CD4-positive, alpha-beta T cell treated with Interleukin-4 for 4 hours (primary cell): ENCODE measurements at places on chromosomes 6 and 20.

- DNase-seq: no peak
Measured at GRCh38 chr6:108941859-108942258, 93.6 kb downstream of the ARMC2 start.

DNA sequence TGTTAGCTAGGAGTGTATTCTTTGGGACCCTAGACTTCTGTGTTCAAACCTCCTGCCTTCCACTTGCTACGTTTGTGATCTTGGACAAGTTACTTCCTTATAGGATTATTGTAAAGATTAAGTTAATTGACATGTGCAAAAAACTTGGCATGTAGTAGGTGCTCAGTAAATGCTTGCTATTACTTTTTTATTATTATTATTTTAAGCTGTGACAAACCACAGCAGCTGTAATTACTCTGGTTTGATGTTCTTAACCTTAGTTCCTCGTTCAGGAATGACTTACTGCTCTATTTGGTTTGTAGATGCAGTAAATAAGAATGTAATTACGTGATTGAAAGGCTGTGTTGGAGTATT lies 3.2 kb downstream of the ARFGEF2 start:
- DNase-seq: no peak

GRCh38 chr20:46694484-46694883 lies 5.2 kb upstream of the TP53RK start:
- peak; percentile 26 for DNase-seq

DNA sequence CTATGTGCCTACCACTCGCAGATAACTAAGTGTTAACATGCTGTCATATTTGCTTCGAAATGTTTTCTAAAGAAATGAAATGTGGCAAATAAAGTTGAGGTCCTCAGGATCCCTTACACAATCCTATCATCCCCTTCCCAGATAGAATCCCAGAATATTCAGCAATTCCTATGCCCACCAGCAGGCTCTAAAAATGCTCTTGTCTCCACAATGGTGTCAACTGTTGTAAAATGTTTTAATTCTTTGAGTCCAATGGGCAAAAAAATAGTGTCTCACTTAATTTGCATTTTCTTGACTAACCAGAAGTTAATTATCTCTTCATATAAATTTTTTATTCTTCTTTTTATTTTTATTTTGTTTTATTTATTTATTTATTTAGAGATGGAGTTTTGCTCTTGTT lies 103.9 kb upstream of the MAP7 start:
- no peak for DNase-seq

DNA sequence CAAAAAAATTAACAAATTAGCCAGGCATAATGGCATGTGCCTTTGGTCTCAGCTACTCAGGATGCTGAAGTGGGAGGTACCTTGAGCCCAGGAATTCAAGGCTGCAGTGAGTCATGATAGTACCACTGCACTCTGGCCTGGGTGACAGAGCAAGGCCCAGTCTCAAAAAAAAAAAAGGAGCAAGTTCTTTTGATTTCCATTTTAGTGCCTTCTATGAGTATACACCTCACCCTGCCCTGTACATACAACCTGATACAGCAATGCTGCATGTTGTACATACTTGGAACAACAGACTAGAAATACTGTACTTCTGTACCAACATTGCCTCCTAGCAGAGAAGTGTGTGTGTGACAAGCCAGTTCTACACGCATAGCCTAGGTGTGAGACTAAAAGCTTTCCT lies 97.3 kb upstream of the CARMIL1 start:
- no peak for DNase-seq

DNA sequence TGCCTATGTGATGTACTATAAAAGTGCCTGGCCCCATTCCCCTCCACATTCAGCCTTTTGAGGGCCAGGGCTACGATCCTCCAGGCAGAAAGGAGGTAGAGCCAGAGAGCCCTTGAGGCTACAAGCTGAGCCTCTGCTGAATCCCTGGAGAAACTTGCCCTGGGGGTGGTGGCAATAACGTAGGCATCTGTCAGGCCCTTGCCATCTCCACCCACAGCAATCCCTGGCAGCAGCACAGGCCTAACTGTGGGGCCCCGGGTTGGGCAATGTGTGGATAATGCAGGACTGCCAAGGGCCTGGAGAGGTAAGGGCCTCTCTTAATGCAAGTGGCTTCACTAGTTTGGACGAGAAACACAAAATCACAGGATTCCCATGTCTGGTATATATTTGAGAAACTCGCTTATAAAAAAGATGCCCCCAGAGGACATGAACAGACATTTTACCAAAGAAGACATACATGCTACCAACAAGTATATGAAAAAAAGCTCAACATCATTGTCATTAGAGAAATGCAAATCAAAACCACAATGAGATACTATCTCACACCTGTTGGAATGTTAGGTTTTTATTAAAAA lies 99.0 kb downstream of the QRSL1 start:
- DNase-seq: no peak

- DNase-seq: peak; percentile 6
Measured at GRCh38 chr6:129852257-129852858, 8.8 kb downstream of the TMEM244 start.

- no peak for DNase-seq
Measured at GRCh38 chr20:23629017-23629541, 8.7 kb downstream of the CST3 start.

- DNase-seq: no peak
Measured at GRCh38 chr6:45074439-45074838, 253.7 kb upstream of the RUNX2 start.

DNA sequence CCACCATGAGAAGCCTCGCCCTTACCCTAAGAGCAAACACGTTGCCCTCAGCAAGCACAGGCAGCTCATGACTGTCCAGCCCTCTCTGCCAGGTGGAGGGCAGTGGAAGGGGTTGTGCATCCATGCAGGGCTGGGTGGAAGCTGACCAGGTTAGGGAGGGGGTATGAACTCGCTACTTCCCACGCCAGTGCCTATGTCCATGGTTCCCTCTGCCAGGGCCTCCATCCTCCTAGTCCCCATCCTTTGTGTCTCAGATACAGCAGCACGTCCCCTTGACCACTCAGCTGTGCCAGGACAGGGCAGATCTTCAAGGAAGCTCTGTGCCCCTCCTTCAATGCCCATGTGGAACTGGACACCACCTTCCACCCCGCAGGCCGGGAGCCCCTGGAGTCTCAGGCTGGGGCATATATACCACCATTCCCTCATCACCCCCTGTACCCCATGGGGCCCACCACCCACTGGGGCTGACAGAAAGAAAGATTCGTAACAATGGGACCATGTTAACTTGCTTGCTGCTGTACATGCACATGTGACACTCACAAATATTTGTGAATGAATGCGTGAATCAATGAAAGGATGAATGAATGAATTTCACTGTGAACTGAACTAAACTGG lies 90.7 kb downstream of the ANKRD60 start:
- DNase-seq: no peak

- DNase-seq: no peak
Measured at GRCh38 chr20:57006411-57007170, 259.9 kb downstream of the BMP7 start.

DNA sequence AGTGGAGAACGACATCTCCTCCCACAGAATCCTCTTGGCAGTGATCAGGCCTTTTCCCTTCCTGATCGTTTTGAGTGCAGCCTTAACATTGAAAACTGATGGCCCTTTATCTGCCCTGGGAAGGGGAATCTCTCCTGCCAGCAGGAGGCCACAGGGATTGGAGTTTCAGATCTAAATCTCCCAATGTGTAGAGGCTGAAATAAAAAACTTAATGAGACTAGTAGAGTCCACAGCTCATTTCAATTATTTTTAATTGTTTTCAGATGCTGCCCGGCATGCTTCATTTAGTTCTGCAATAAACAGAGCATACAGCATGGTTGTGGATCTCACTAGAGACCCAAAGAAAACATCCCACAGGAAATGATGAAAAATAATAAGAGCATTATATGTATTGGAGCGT lies 662.2 kb upstream of the HS3ST5 start:
- no peak for DNase-seq

DNA sequence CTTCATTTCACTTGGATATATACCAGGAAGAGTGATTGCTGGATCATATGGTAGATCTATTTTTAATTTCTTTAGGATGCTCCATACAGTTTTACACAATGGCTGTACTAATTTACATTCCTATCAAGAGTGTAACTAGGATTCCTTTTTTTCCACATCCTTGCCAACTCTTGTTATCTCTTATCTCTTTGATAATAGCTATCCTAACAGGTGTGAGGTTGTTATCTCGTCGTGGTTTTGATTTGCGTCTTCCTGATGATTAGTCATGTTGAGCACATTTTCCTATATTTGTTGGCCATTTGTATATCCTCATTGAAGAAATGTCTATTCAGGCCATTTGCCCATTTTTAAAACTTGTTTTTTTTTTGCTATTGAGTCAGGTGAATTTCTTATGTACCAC lies 552.4 kb downstream of the RFPL4B start:
- no peak for DNase-seq

- DNase-seq: no peak
Measured at GRCh38 chr6:146526192-146526591, 17.4 kb upstream of the RAB32 start.

GRCh38 chr6:32196682-32197616 lies 4.5 kb upstream of the GPSM3 start:
- DNase-seq: no peak

DNA sequence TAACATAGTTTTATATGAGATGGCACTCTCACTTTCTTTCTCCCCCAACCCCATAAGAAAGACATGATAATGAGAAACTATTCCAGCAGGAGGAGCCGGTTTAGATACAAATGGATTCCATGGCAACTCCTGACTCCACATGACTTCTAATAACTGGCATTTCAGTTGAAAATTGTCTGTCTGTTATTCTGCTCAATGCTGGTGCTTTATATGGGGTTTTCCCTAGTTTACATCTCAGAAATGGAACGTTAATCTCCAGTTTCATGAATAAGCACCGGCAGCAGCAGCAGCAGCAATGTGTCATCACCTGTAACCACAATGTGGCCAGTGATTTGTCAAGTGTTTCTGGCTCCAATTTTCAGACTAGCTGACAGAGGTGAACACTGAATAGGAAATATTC lies 8.0 kb upstream of the SIM1 start:
- no peak for DNase-seq

DNA sequence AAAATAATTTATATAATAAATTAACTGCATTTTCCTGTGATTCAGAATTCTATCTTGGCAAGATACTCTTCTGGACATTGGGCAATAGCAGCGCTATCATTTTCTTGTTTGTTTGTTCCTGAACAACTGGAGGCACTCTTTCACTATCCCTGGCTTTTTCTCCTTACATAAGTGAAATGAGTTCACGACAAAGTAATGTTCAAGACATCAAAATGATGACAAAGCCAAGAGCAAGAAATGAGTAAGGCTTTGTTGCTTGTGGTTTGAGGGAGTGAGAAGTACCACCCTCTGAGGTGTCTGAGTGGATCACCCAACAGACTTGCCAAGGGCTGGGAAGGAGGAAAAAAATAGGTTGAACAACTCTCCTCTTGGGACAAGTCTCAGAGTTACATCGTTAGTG lies 466.6 kb upstream of the JAG1 start:
- no peak for DNase-seq

GRCh38 chr6:52491203-52492069 lies 71.3 kb downstream of the EFHC1 start:
- DNase-seq: no peak

DNA sequence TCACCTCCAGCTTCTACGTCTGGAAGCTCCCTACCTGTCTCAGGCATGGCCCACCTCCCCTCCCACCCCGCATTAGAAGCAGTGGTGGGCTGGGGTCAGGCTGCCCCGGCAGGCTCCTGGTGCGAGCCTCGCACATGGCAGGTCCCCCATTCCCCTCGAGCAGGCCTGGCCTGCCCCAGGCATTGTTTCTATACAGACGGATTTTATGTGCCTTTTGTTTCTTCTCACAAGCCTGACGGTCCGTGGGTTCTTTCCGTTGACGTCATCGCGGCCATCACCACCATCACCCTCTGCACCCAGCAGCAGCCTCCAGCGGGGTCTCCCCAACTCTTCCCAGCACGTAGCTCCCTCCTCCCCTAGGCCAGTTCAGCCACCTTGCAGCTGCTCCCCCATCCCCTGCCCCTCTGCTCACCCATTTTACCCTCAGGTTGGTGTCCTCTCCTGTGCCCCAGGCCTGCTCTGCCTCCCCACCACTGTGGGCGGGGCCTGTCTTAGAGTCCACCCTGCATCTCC lies 4.6 kb downstream of the CST7 start:
- DNase-seq: peak; percentile 34

GRCh38 chr6:12578751-12579150 lies 137.8 kb upstream of the PHACTR1 start:
- DNase-seq: no peak

DNA sequence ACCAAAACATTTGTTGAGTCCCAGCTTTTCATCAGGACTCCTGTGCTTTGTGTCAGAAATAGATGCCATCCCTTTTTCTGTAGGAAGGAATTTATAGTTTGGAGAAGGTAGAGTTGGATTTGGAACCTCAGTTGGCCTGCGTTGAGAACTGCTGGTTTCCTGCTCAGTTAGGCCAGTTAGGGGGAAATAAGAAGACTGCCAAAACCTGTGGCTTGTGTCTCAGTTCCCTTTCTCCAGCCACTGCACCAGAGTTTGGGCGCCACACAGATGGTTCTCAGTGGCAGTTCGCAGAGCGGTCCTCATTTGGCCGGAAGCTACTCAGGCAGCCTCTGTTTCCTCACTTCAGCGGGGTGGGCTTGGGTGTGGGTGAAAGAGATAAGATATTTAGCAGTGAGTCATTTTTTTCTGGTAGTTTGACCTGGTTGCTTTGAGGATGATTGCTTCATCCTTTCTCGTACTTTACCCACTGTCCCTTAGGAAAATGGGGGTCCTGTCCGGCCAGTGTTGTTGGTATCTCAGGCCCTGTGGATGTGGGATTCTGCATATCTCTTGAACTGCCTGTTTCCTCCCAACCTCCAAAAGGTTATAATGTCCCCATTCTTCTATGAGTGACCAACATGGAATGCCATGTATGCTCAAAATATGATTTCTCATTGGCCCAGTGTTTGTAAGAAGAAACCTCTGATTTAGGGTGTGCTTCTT lies 53.7 kb downstream of the JARID2 start:
- peak; percentile 53 for DNase-seq

- peak; percentile 62 for DNase-seq
Measured at GRCh38 chr6:72619883-72620696, 1.8 kb upstream of the KCNQ5 start.

DNA sequence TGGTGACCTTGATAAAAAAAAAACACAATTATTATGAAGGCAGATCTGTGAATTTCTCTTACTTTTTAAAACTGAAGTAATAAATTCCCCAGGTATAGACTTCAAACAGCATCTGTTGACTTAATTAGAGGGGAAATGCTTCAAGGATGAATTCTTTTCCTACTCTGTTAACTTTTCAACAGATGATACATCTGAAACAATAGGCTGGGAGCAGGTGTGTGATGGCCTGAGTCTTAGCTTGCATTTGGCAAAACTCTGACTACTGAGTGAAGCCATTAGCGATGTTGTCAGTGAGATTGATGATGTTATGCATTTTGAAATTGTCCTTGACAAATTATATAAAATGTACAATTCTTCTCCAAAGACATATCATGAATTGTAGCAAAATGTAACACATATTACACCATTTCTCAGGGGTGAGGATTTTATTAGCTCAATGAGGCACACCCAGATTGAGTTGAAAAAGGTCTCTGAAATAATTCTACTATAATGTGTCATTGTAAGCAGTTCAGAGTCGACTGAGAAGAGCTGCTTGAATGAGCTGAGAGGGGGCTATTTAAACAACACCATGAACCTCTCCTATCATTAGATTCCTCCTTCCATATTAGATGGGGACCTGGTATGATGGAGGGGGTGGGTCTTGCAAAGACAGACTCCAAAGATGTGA lies 39.6 kb upstream of the OGFRL1 start:
- no peak for DNase-seq

- peak; percentile 62 for DNase-seq
Measured at GRCh38 chr6:154247119-154247861, 109.3 kb downstream of the IPCEF1 start.

GRCh38 chr6:27616328-27617045 lies 143.6 kb upstream of the ZNF184 start:
- DNase-seq: no peak

GRCh38 chr6:95551678-95552324 lies 25.5 kb upstream of the MANEA start:
- DNase-seq: no peak
